Panc1 (cell line): ENCODE measurements at places on chromosomes 16 and 17. TPM values are rescaled to one million over a fixed set of nuclear protein-coding genes. Genes with fewer than 3 reads are reported as not detected.

The EIF3C gene
- total RNA-seq = 526 TPM

The PRSS36 gene
- 0.23 TPM for total RNA-seq

The CBFB gene
- total RNA-seq = 66.4 TPM

The OTOP2 gene
- not detected for total RNA-seq

The HSF4 gene
- total RNA-seq = 38.6 TPM

The ADAD2 gene
- total RNA-seq = not detected

The ITGB3 gene
- total RNA-seq = 17.6 TPM

The ITGAL gene
- total RNA-seq = 0.54 TPM

The CDH16 gene
- not detected for total RNA-seq

The TRPV3 gene
- 0.31 TPM for total RNA-seq

The ENO3 gene
- 23.4 TPM for total RNA-seq

The VTN gene
- total RNA-seq = 2.3 TPM

The OR1F1 gene
- total RNA-seq = 0.26 TPM

The WNT9B gene
- total RNA-seq = not detected

The TBC1D3G gene
- 0.15 TPM for total RNA-seq

The TBC1D3B gene
- total RNA-seq = 7.4 TPM

The KCNH6 gene
- not detected for total RNA-seq

The CRYBA1 gene
- not detected for total RNA-seq

The ACSM2A gene
- not detected for total RNA-seq

The CHD9NB gene
- 0.64 TPM for total RNA-seq

GRCh38 chr17:17117923-17118322, 75.7 kb downstream of the MPRIP start:
- no peak for DNase-seq

- no peak for DNase-seq
These were observed 180.8 kb downstream of the FTO start for GRCh38 chr16:53884748-53885147.

GRCh38 chr17:41695954-41696757, 7.5 kb downstream of the EIF1 start:
- no peak for DNase-seq

DNA sequence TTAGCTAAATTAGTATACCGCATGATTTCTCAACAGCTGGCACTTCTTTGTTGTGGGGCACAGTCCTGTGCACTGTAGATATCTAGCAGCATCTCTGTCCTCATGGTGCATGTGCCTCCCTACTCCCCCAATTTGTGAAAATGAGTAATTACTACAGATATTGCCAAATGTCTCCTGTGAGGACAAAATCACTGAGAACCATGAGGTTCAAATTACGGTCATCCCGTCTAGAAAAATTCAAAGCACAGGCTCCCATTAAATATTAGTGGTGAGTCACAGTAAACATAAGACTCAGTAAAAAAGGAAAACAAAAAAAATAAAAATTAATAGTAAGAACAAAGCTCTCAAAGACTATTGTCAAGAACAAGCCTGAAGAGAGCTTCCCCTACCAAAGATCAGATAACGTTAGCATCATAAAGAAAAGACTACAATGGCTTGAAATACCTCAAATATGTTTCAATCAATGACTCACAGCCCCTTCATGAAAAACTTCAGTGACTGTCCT, 57.8 kb downstream of the STH start:
- no peak for DNase-seq

DNA sequence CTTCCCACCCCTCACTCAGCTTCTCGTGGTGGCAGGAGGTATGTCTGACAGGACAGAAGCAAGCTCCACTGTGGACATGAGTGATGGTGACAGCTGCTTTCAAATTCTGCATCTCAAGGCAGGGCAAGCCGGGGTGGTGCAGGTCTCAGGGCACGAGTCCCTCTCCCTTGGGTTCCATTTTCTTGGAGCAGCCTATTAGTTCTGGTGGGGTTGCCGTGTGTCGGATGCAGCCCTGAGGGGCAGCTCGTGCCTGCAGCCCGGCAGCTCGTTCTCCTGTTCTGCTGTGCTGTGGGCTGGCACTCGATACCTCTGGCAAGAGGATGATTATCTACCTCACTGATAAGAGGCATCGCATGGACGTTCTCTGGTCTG, 16.5 kb upstream of the CLEC18C start:
- DNase-seq = no peak

GRCh38 chr16:48498769-48499631, 111.0 kb downstream of the N4BP1 start:
- no peak for DNase-seq

GRCh38 chr17:81840826-81841778, 6.3 kb upstream of the PPP1R27 start:
- no peak for DNase-seq

DNA sequence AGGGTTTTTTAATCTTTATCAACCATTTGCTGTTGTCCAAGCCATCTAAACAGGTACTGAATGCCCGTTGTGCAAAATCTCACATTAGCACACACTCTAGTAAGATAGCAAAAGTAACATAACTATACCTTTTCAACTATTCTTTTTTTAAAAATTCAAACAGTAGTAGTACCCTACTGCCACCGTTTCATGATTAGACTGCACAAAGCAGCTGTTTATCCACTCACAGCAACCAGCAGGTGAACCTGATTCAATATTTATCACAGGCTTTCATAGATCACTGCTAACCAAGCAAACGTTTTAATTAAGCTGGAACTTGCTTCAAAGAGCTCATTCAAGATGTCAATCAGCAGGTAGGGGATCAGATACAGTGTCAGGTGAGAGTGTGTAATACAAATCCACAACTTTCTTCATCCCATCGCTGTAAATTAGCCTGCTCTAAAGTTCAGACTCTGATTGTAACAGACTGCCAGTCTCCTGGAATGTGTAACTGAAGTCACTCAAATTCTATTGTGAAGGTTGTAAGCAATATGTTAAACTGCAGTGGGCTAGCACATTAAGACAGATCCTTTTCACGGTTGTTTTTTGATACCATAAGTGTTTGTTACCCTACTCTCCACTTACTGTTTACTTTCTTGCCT, 47.3 kb downstream of the BRIP1 start:
- no peak for DNase-seq

- no peak for DNase-seq
These were observed 39.8 kb downstream of the ARL4D start for GRCh38 chr17:43438626-43439025.

GRCh38 chr17:34234616-34235015, 20.5 kb upstream of the CCL2 start:
- DNase-seq = no peak

GRCh38 chr17:82863941-82864712, 24.3 kb upstream of the ZNF750 start:
- DNase-seq = no peak

DNA sequence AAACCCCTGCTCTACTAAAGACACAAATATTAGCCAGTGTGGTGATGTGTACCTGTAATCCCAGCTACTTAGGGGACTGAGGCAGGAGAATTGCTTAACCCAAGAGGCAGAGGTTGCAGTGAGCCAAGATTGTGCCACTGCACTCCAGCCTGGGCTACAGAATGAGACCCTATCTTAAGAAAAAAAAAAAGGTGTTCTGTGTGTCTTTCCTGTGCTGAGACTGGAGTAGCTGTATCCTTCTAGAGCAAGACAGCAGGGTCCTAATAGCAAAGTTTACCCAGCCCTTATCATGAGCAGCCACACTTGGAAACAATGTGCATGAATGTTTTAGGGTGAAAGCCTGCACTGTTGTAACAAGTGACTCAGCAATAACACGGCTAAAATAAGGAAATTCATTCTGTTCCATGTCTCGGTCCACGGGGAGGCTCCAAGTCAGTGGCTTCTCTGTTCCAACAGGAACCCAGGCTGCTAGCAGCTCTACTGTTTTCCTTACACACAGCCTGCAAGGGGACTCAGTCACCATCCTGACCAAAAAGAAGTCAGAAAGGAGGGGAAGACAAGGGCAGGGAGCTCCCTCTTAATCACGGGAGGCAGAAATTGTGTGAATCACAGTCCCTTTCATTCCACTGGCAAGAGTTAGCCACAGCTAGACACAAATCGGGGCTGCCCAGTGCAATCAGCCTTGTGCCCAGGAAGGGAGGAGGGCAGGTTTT, 7.1 kb upstream of the SLC5A11 start:
- no peak for DNase-seq

DNA sequence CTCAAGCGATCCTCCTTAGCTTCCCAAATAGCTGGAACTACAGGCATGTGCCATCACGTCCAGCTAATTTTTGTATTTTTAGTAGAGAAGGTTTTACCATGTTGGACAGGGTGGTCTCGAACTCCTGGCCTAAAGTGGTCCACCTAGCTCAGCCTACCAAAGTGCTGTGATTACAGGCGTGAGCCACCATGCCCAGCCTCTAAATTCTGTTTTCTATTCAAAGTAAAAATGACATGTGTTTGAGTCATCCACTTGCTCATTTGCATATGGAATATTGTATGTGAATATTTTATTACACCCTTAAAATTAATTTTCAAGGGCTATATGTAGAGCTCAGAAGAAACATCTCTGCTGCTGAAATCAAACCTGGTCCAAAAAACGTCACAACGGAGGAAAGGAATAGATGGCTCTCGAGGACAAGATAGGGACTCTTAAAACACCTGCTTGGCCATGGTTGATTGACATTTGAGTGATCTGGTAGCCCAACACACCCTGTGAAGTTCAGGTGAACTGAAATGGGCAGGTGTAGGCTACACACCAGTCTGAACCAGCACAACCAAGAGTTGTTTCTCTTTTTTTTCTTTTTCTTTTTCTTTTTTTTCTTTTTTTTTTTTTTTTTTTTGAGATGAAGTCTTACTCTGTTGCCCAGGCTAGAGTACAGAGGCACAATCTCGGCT, 51.1 kb downstream of the SF3B3 start:
- no peak for DNase-seq

DNA sequence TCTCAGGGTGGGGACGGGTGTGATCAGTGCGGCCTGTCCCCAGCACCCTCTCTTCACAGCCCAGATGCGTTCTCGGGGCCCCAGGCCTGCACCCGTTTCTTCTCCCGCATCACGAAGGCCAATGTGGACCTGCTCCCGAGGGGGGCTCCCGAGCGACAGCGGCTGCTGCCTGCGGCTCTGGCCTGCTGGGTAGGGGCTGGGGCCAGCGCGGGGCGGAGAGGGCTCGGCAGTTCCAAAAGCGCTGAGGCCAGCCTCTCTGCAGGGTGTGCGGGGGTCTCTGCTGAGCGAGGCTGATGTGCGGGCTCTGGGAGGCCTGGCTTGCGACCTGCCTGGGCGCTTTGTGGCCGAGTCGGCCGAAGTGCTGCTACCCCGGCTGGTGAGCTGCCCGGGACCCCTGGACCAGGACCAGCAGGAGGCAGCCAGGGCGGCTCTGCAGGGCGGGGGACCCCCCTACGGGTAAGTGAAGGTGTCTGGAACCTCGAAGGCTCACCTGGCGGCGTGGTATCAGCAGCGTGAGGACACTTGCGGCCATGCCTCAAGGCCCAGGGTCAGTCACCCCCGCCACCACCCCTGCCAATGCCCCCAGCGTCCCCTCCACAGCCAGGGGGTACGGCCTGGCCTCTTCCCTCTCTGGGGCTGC, 4.4 kb downstream of the MSLN start:
- DNase-seq = no peak

GRCh38 chr17:74244548-74244947, 29.5 kb upstream of the DNAI2 start:
- no peak for DNase-seq

- peak; percentile 8 for DNase-seq
These were observed 162.7 kb upstream of the CDC42EP4 start for GRCh38 chr17:73474370-73474988.

GRCh38 chr17:79739148-79740062, 8.7 kb downstream of the ENPP7 start:
- no peak for DNase-seq

DNA sequence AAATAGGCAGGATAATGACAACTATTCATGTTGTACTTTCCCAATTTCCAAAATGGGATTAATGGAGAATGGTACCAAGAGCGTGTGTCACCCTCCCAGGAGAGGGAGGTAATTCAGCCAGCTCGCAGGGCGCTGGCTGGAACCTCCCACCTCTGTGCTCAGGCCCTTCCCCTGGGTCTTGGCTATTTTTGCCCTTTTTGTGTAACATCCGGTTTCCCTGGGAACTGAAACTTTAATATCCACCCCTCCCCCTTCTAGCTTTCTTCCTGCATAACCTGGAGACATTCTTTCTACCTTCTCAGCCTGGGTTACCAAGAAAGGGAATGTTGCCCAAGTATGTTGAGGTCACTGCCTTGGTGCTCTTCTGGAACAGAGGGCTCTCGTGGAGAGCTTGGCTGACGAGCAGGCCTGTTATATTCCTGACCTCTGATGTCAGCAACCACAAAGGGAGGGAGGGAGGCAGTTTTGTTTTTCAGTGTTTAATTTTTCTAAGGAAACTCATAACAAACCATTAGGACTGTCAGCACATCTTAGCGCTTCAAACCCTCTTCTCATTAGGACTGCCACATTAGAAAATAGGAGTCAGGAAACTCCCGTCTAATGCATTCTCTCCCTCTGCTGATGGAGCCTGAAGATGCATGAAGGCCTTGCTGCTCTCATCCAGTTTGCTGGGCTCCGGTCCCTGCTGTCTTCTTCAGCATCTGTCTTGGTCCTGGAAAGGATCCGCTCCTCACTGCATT, 25.6 kb downstream of the ITGB3 start:
- DNase-seq = no peak

DNA sequence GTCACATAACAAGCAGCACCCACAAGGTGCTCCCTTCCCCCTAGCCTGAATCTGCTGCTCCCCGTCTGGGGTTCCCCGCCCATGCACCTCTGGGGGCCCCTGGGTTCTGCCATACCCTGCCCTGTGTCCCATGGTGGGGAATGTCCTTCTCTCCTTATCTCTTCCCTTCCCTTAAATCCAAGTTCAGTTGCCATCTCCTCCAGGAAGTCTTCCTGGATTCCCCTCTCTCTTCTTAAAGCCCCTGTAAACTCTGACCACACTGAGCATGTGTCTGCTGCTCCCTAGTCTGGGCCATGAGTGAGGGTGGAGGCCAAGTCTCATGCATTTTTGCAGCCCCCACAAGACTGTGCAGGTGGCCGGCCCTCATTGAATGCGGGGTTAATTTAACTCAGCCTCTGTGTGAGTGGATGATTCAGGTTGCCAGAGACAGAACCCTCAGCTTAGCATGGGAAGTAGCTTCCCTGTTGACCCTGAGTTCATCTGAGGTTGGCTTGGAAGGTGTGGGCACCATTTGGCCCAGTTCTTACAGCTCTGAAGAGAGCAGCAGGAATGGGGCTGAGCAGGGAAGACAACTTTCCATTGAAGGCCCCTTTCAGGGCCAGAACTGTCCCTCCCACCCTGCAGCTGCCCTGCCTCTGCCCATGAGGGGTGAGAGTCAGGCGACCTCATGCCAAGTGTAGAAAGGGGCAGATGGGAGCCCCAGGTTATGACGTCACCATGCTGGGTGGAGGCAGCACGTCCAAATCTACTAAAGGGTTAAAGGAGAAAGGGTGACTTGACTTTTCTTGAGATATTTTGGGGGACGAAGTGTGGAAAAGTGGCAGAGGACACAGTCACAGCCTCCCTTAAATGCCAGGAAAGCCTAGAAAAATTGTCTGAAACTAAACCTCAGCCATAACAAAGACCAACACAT, at the start of gene STH:
Gene STH, plus strand, starts transcription at position 264 of the 913 bp plus-strand sequence. Its CDS starts 30 bp downstream, at position 294.
- no peak for DNase-seq

- no peak for DNase-seq
These were observed 41.5 kb upstream of the TEX2 start for GRCh38 chr17:64304551-64304950.

- no peak for DNase-seq
These were observed 19.0 kb upstream of the N4BP1 start for GRCh38 chr16:48629016-48629415.
